ENCODE measurements at places on chromosomes 13 and 19.
A peak's percentile ranks its signal among the peaks of the same experiment; 100 is the strongest.

DNA sequence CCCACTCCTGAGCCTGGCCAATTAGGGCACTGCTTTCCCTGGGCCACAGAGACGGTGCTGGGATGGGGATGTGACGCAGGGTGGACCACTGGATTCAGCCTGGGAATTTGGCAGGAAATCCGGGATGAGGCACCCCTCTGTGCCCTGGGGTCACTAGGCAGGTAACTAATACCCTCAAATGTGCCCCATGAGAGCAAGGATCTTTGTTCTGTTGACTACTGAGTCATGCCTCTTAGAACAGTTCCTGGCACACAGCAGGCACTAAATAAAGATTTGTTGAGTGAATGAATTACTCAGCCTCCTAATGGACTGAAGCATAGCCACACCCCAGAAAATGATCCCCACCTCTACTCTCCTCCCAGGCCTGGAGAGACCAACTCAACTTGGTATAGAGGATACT, 15.9 kb downstream of the OPA3 start:
- no peak for DNase-seq

DNA sequence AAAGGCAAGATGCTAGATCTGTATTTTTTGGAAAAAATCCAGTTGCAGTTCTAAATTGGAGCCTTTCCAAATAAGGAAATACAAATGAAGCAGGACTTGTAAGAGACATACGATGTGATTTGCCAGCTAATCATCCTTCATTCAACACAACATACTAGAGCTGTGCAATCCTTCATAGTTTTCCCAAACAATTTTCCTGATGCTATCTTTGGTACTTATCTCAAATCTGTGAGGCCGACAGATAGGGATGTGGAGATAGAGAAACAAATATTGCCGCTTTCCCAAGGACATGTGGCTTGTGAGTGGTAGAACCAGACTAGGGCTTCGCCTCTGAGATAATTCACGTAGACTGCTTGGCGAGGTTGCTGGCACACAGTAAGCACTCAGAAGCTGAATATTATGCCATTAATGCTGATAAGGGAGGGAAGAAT, 176.6 kb downstream of the LMO7 start:
- DNase-seq: no peak

DNA sequence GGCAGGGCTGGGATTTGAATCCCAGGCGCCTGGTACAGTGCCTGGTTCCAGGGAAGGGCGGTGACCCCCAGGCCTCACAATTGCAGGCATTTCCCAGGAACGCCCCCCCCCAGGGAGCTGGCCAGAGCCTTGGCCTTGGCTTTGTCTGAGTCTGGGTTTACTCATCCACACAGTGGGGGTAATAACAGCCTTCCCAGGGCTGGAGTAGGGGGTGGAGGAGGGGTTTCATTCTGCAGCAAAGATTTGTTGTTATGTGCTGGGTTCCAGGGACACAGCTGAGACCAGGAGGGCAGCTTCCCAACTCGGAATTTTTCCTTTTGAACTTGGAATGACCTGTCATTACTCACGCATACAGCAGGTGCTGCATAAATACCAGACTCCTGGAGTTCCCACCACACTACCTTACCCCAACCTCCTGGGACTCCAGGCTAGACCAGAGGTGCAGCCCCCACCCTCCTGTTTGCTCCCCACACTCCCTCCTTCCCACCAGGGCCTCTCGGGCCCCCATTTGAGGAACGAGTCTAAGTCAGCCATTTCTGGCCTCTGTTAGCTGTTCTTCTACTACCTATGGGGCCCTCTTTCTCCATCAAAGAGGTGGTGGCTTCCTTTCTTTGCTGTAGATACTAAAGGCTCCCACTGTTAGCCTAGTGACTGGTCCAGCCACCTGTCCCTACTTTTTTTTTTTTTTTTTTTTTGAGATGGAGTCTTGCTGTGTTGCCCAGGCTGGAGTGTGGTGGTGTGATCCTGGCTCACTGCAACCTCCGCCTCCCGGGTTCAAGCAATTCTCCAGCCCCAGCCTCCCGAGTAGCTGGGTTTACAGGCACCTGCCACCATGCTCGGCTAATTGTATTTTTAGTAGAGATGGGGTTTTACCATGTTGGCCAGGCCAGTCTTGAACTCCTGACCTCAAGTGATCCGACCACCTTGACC, 1.6 kb upstream of the ADAMTS10 start:
- no peak for DNase-seq

GRCh38 chr13:113855931-113856715, 7.8 kb downstream of the GAS6 start:
- no peak for DNase-seq

- DNase-seq: no peak
Observed at GRCh38 chr13:83515268-83516015, 366.8 kb downstream of the SLITRK1 start.

DNA sequence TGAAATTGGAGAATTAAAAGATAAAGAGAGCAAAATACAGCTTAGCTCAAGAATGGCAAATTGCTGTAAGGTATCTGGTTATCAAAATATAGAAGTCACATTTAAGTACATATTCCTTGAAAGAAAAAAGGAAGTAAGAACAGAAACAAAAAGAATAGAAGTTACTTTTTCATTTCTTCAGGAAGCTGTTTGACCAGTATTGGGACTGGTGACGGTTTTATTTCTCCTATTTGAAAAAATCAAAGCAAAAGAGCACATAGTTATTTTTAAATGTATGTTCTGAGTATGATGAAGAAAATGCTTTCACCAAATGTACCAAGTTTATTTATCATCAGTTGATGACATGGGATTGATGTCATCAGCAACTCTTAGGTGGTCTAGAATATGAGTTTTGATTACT, 83.1 kb upstream of the OXGR1 start:
- DNase-seq: no peak

GRCh38 chr19:4403005-4403761, 743 bp downstream of the CHAF1A start:
- DNase-seq: no peak

DNA sequence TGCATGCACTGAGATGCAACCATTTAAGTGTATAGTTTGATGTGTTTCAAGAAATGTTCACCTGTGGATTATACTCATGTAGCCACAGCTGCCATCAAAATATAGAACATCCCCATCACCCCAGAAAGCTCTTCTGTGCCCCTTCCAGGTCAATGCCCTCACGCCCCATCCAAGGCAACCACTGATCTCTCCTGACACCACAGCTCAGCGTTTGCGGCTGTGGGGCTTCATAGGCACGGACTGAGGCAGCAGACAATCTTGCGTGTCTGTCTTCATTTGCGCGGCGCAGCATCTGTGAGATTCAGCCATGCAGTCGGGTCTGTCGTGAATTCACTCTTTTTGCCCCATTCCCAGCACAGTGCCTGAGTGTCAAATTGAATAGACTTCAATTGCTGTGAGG, 153.8 kb upstream of the UQCRFS1 start:
- DNase-seq: no peak

DNA sequence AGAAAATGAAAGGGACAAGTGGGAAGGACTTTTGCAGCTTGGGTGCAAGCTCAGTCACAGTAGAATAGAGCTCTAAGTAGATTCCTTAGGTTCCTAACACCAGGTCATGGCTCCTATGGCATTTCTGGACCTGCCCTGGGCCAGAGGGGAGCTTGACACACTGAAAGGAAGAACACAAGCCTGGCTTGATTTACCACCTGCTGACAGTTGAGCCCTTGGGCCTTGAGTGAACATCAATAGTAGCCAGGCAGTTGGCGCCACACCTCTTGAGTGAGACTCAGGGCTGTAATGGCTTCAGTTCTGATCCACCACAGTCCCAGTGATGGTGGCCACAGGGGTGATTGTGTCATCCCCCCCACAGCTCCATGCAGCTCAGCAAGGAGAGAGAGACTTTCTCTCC, 221.9 kb upstream of the PCDH17 start:
- no peak for DNase-seq

DNA sequence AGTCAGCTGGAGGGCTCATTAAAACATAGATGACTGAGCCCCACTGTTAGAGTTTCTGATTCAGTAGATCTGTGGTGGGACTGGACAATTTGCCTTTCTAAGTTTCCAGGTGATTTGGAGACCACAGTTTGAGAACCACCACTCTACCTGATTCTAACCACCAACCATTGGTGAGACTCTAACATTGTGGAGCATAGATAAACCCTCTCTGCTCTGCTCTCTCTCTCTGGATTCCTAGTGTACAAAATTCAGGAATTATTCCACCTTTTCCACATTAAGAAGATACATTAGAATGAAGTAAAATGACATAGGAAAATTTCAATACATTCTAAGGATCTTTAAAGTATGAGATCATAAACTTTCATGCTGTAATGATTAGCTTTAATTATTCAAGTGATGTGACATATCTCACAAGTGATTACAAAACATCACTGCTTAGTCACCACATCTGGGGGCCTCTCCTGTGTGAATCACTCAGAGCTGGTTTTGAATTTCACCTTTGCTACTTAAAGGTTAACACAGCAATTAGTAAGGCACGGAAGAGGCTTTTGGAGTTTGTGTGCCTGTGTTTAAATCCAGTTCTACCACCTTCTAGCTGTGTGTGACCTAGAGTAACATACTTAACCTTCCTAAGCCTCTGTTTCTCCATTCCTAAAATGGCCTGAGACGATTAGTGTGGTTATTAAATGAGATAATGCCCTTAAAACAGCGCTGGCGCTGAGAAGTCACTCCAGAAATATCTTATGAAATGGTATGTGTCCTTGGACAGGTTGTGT, 78.5 kb upstream of the NBEA start:
- no peak for DNase-seq

DNA sequence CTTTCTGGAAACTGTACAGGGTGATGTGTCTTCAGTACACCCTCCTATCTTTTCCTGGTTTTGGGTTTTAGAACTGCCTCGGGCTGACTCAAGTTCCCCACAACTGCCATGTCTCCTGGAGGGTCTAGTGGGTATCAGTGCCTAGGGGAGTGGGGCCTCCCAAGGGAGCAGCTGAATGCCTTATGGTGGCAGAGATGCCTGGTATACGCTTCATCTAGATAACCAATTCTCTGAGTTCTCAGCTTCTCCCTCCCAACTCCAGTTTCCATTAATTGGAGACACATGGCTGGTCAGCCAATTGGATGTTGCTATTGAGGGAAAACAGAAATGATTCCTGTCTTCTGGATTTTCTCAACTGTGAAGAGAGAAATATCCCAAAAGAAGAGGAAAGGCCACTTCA, 12.8 kb downstream of the ZNF439 start:
- DNase-seq: no peak

GRCh38 chr19:1025960-1026782, at the start of gene CNN2:
Gene CNN2, plus strand, starts transcription at chr19:1026608. Its CDS starts 54 bp downstream, at chr19:1026662.
- DNase-seq: peak; percentile 82

- peak; percentile 15 for DNase-seq
Observed at GRCh38 chr13:46721054-46721453, 75.9 kb downstream of the ESD start.

- DNase-seq: no peak
Observed at GRCh38 chr13:106263801-106264200, 271.7 kb downstream of the EFNB2 start.

DNA sequence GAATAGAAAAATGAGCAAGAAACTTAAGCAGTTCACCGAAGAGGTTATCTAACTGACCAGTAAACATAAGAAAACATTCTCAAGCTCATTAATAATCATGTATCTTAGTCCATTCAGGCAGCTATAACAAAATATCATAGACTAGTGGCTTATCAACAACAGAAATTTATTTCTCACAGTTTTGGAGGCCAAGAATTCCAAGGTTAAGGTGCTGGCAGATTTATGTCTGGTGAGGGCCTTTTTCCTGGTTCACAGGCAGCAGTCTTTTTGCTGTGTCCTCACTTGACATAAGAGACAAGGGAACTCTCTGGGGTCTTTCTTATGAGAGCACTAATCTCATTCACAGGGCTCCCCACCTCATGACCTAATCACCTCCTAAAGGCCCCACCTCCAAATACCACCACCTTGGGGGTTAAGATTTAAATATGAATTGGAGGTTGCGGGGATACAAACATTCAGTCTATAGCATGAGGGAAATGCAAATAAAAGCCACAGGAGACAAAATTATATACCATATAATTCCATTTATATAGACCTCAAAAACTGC, 123.6 kb downstream of the ZAR1L start:
- no peak for DNase-seq

- DNase-seq: no peak
Observed at GRCh38 chr13:102777736-102778135, 4.2 kb upstream of the TEX30 start.

DNA sequence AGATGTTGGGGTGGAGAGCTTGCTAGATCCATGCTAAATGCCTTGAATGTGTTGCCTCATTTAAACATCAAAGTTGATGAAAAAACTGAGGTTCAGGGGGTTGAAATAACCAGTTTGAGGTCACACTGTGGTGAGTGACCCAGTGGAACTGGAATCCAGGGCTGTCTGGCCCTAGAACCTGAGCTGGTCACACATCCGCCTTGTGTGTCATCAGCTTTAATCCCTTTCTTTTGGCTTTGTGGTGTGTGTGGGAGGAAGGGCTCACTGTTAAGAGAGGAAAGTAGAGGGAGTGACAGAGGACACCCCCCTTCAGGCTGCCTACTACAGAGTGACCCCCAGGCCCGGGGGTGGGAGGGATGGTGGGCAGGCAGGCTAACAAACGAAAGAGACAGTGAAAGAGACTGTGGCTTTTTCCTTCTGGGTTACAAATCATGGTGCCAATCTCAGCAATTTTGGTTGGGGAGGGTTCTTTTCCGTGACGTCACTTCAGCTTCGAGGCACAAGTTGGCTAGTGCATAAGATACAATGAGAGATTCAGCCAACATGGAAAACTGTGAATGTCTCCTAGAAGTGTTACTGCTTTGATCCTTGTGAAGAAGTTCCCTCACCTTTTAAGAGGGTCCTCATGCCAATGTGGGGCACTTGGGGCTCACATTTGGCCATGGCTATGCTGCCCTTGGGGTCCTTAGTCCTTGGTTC, 164.9 kb downstream of the DLEU7 start:
- no peak for DNase-seq

GRCh38 chr13:110758195-110758805, 44.8 kb downstream of the ING1 start:
- DNase-seq: no peak
